CD4-positive, alpha-beta memory T cell (primary cell): ENCODE measurements at places on chromosomes 12 and 14. TPM values are rescaled to one million over a fixed set of nuclear protein-coding genes. Genes with fewer than 3 reads are reported as not detected.
A peak's percentile ranks its signal among the peaks of the same experiment; 100 is the strongest.

Gene OTX2
- not detected for polyA plus RNA-seq

Gene RFLNA
- not detected for polyA plus RNA-seq

Gene TC2N
- 234 TPM for polyA plus RNA-seq

Gene PTPRB
- polyA plus RNA-seq, result not detected

Gene TEX22
- not detected for polyA plus RNA-seq

Gene RFX4
- not detected for polyA plus RNA-seq

Gene KRT71
- not detected for polyA plus RNA-seq

Gene SERPINA10
- polyA plus RNA-seq, result not detected

Gene IRAK3
- polyA plus RNA-seq, result 0.14 TPM

Gene RTN1
- not detected for polyA plus RNA-seq

DNA sequence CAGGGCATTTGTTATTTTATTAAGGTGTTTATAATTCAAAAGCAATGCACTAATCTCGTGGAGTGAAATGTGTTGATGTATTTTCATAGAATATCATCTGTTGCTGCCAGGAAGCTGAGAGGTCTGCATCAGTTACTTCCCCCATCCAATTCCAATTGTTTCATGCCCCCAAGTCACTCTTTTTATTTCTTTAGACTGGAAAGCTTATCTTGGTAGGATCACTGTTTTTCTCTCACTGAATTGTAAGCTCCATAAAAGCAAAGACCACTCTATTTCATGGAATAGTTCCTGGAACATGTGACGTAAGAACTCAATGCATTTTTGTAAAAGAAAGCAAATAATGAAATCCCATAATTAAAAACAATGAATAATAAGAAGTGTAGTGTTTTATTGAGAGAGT, 420.2 kb downstream of the TRHDE start:
- DNase-seq, result no peak
- no peaks in the 10 kb centered on the region for H3K36me3 ChIP-seq
- H3K4me3 ChIP-seq, result no peak overlapping the region
- no peak overlapping the region for H3K27ac ChIP-seq

- H3K36me3 ChIP-seq, result no peaks in the 10 kb centered on the region
- no peaks in the 10 kb centered on the region for H3K27me3 ChIP-seq
- DNase-seq, result no peak
- no peaks in the 10 kb centered on the region for H3K4me1 ChIP-seq
These were observed 52.9 kb downstream of the ISCA2 start for GRCh38 chr14:74546416-74546815.

GRCh38 chr14:103068351-103069073, 11.2 kb upstream of the CDC42BPB start:
- H3K4me3 ChIP-seq, result no peak overlapping the region
- H3K27me3 ChIP-seq, result no peaks in the 10 kb centered on the region
- H3K4me1 ChIP-seq, result no peaks in the 10 kb centered on the region

- H3K4me1 ChIP-seq, result no peaks in the 10 kb centered on the region
- H3K36me3 ChIP-seq, result no peaks in the 10 kb centered on the region
- no peak overlapping the region for H3K27ac ChIP-seq
- H3K27me3 ChIP-seq, result no peaks in the 10 kb centered on the region
- no peak overlapping the region for H3K4me3 ChIP-seq
These were observed 150.0 kb upstream of the RMST start for GRCh38 chr12:97312570-97313135.

GRCh38 chr12:100171248-100171647, 28.6 kb upstream of the BLTP3B start:
- no peak overlapping the region for H3K27ac ChIP-seq
- no peak overlapping the region for H3K4me3 ChIP-seq
- H3K27me3 ChIP-seq, result no peaks in the 10 kb centered on the region
- H3K36me3 ChIP-seq, result no peaks in the 10 kb centered on the region
- H3K4me1 ChIP-seq, result no peaks in the 10 kb centered on the region
- no peak for DNase-seq

GRCh38 chr14:65249471-65250161, 147.3 kb upstream of the MAX start:
- H3K36me3 ChIP-seq, result no peaks in the 10 kb centered on the region
- no peak for DNase-seq
- H3K27ac ChIP-seq, result no peak overlapping the region
- peaks cover 5% of the 10 kb centered on the region for H3K4me1 ChIP-seq
- H3K27me3 ChIP-seq, result no peaks in the 10 kb centered on the region
- no peak overlapping the region for H3K4me3 ChIP-seq

- H3K4me1 ChIP-seq, result peaks cover 28% of the 10 kb centered on the region
- no peak overlapping the region for H3K27ac ChIP-seq
- DNase-seq, result no peak
These were observed 910 bp upstream of the NOPCHAP1 start for GRCh38 chr12:104985206-104985605.

GRCh38 chr12:62760779-62761178, 174.2 kb downstream of the PPM1H start:
- H3K27ac ChIP-seq, result no peak overlapping the region
- H3K4me3 ChIP-seq, result no peak overlapping the region
- H3K27me3 ChIP-seq, result no peaks in the 10 kb centered on the region
- no peaks in the 10 kb centered on the region for H3K4me1 ChIP-seq
- H3K36me3 ChIP-seq, result no peaks in the 10 kb centered on the region

- H3K27ac ChIP-seq, result no peak overlapping the region
- no peak overlapping the region for H3K4me3 ChIP-seq
- H3K4me1 ChIP-seq, result no peaks in the 10 kb centered on the region
- no peak for DNase-seq
- H3K27me3 ChIP-seq, result no peaks in the 10 kb centered on the region
- H3K36me3 ChIP-seq, result peaks cover 15% of the 10 kb centered on the region
These were observed 76.6 kb downstream of the DCAF5 start for GRCh38 chr14:69076341-69076740.

GRCh38 chr14:105733081-105734065, 207.0 kb downstream of the TMEM121 start:
- no peak for DNase-seq
- no peak overlapping the region for H3K27ac ChIP-seq
- no peaks in the 10 kb centered on the region for H3K36me3 ChIP-seq
- H3K4me3 ChIP-seq, result no peak overlapping the region
- H3K27me3 ChIP-seq, result no peaks in the 10 kb centered on the region

DNA sequence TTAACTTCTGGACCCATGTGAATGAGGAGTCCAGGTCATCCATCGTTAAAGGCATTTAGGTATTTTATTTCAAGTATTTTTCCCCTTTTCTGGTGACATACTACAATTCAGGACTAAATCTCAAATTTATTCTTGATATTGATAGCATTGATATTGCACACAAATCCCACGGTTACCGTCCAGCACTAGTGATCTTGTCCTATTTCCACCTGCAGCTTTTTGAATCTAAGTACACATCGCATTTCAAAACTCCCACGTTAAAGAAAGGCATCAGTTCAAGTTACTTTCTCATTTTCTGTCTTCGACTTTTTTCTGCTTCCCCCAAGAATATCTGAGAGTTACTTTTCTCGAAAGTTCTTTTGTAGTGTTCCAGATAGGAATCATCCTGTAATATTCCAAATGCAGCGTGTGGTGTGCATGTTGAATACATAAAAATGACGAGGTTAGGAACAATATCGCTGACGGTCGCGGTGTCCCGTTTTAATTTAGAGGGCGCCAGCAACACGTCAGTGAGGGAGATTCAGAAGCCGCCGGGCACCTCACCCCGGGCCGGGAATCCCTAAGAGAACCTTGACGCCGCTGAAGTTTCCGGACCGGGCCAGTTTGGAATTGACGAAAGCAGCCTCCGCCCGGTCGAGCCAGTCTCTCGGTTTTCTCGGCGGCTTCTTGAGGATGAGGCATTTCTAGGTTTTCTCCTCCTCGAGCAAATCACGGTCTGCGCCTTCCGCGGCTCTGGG, 569 bp upstream of the RGS6 start:
- no peaks in the 10 kb centered on the region for H3K36me3 ChIP-seq
- no peak overlapping the region for H3K27ac ChIP-seq
- peaks cover 4% of the 10 kb centered on the region for H3K4me1 ChIP-seq

- no peaks in the 10 kb centered on the region for H3K27me3 ChIP-seq
- H3K4me1 ChIP-seq, result no peaks in the 10 kb centered on the region
- no peak overlapping the region for H3K4me3 ChIP-seq
- no peak overlapping the region for H3K27ac ChIP-seq
- DNase-seq, result no peak
- H3K36me3 ChIP-seq, result no peaks in the 10 kb centered on the region
These were observed 486.2 kb downstream of the DIO2 start for GRCh38 chr14:79724934-79725717.

GRCh38 chr12:59636945-59637691, 41.3 kb downstream of the SLC16A7 start:
- peaks cover 27% of the 10 kb centered on the region for H3K4me1 ChIP-seq
- no peaks in the 10 kb centered on the region for H3K36me3 ChIP-seq
- H3K27me3 ChIP-seq, result no peaks in the 10 kb centered on the region
- H3K27ac ChIP-seq, result no peak overlapping the region
- no peak overlapping the region for H3K4me3 ChIP-seq
- DNase-seq, result no peak

GRCh38 chr12:89250636-89251035, 101.7 kb downstream of the DUSP6 start:
- no peaks in the 10 kb centered on the region for H3K27me3 ChIP-seq
- DNase-seq, result no peak
- no peak overlapping the region for H3K4me3 ChIP-seq

DNA sequence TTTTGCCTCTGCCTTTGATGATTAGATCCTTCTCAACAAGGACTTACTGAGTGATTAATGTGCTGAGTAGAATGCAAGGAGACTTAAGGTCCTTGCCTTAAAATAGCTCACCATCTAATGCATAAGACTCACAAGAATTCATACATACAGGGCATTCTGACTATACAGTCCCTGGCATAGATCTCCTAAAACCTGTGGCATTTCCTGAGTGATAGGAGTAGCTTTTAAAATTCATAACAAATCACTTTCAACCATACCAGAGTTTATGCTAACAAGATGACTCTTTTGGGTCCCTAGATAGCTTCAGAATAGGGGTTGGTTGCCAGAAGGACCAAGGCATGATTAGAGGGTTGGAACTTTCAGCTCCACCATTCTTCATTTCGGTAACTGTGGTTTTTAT, 48.8 kb downstream of the STXBP6 start:
- no peaks in the 10 kb centered on the region for H3K36me3 ChIP-seq
- no peak overlapping the region for H3K27ac ChIP-seq
- no peaks in the 10 kb centered on the region for H3K27me3 ChIP-seq
- no peaks in the 10 kb centered on the region for H3K4me1 ChIP-seq
- no peak for DNase-seq

DNA sequence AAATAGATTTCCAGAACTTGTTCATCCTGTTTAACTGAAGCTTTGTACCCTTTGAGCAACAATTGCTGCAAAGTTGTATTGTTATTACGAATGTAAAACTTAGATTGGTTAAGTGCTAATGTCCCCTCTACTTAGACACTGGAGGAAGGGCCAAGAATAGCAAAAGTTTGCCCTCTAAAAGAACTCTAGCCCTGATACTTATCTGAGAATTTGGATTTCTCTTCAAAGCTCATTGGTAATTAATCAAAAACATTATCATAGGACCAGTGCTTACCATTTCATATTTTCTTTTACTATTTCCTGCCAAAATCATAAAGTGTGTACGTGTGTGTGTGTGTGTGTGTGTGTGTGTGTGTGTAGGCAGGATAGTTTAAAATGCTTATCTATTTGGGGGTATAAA, 58.2 kb downstream of the LMNTD1 start:
- H3K4me1 ChIP-seq, result no peaks in the 10 kb centered on the region
- no peaks in the 10 kb centered on the region for H3K27me3 ChIP-seq
- no peak for DNase-seq
- no peak overlapping the region for H3K27ac ChIP-seq
- H3K36me3 ChIP-seq, result no peaks in the 10 kb centered on the region
- no peak overlapping the region for H3K4me3 ChIP-seq

GRCh38 chr12:45060976-45061375, 10.1 kb upstream of the DBX2 start:
- no peak for DNase-seq
- H3K36me3 ChIP-seq, result no peaks in the 10 kb centered on the region

DNA sequence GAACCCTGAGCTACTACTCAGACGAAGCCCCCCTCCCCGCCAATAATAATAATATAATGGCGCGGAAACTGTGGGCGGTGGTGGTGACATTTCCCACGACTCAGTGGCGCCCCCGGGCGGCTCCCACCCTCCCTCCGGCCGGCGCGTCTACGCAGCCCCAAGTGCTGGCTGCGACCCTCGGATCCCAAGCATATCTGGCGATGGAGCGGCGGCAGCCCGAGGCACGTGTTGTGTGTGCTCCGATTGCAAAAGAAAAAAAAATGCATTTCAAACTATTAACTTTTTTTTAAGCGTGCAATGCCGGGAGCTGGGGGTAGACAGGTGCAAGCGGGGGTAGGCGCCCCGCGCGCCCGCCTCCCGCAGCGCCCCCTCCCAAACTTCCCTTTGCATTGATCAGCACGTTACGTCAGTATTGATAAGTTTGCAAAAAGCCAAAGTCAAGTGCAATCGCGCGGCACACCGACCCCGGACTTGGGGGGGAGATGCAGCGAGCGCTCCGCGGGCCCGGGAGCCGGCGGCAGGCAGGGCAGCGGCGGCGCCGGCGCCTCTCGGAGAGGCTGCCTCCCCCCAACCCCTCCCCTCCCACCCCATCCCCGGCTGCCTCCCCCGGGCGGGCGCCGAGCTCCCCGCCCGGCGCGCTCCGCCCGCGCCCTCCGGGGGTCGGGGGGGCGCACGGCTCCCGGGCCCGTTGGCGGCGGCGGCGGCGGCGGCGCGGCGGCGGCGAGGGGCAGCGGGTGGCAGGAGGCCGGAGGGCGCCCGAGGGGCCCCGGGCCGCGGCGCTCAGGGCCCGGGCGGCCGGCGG, 113.1 kb upstream of the MYL2 start:
- no peak overlapping the region for H3K4me3 ChIP-seq
- H3K27ac ChIP-seq, result no peak overlapping the region
- H3K27me3 ChIP-seq, result peaks cover 33% of the 10 kb centered on the region
- peaks cover 24% of the 10 kb centered on the region for H3K4me1 ChIP-seq

GRCh38 chr14:98138666-98139065, 1133.3 kb downstream of the BCL11B start:
- H3K4me1 ChIP-seq, result peaks cover 88% of the 10 kb centered on the region
- peak; percentile 77 for DNase-seq
- no peaks in the 10 kb centered on the region for H3K27me3 ChIP-seq
- peak overlapping the region; percentile 1 for H3K4me3 ChIP-seq
- peak overlapping the region; percentile 59 for H3K27ac ChIP-seq
- H3K36me3 ChIP-seq, result no peaks in the 10 kb centered on the region

DNA sequence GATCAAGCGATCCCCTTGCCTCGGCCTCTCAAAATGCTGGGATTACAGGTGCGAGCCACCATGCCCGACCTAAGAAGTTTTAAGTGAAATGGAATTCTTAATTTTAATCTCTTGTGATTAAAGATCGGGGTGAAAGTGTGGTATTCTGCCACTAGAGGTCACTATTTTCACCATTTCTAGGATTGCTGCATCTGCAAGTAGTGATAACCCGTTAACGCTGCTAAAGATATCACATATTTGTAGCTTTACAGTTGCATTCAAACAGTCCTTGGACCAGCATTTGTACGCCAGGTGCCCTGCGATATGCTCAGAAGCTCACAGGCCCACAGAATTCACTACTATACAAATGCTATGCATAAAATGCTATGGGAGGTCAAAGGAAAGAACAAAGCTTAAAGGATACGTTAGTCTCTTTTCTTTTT, 19.3 kb downstream of the CCDC62 start:
- no peak for DNase-seq
- no peaks in the 10 kb centered on the region for H3K27me3 ChIP-seq
- H3K4me3 ChIP-seq, result no peak overlapping the region
- no peaks in the 10 kb centered on the region for H3K36me3 ChIP-seq

GRCh38 chr12:80716696-80717469, at the start of gene MYF5:
Gene MYF5, plus strand, starts transcription at chr12:80716912. Its CDS starts 152 bp downstream, at chr12:80717064.
- H3K4me1 ChIP-seq, result no peaks in the 10 kb centered on the region
- H3K36me3 ChIP-seq, result no peaks in the 10 kb centered on the region
- no peak within 1 kb of the TSS for H3K27ac ChIP-seq
- no peak within 1 kb of the TSS for H3K4me3 ChIP-seq
- no peaks in the 10 kb centered on the region for H3K27me3 ChIP-seq

GRCh38 chr14:63295231-63295685, 23.5 kb downstream of the GPHB5 start:
- no peaks in the 10 kb centered on the region for H3K36me3 ChIP-seq
- peaks cover 15% of the 10 kb centered on the region for H3K4me1 ChIP-seq
- no peak overlapping the region for H3K4me3 ChIP-seq
